ENCODE measurements at places on chromosomes 12 and 14.
A peak's percentile ranks its signal among the peaks of the same experiment; 100 is the strongest.

- DNase-seq: no peak
Measured at GRCh38 chr12:123269896-123270213, 1.8 kb downstream of the CDK2AP1 start.

DNA sequence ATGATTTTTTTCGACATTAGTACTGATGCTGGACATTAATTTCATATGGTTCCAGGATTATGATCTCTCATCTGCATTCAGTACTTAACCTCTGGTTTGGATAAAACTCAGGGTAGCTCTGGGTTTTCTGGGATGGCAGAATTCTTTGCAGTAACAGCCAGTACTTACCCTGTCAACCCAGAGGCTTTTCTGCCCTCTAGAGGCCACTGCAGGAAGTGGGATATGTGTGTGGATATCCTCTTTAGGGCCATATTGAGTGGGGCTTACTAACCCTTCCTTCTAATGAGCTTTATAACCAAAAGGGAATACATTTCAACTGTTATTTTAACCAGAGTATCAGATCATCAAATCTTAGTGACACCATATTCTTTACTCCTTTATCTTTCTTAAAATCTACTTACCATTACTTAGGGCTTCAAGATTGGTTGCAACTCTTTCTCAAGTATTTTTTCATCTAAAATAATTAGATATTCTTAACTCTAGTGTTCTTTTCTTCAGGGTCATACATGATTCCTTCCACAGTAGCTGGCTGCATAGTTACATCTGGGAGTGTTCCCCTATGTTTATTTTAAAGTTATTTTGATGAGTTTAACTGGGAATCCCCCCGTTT is 488.0 kb upstream of the STXBP6 start:
- DNase-seq: no peak

DNA sequence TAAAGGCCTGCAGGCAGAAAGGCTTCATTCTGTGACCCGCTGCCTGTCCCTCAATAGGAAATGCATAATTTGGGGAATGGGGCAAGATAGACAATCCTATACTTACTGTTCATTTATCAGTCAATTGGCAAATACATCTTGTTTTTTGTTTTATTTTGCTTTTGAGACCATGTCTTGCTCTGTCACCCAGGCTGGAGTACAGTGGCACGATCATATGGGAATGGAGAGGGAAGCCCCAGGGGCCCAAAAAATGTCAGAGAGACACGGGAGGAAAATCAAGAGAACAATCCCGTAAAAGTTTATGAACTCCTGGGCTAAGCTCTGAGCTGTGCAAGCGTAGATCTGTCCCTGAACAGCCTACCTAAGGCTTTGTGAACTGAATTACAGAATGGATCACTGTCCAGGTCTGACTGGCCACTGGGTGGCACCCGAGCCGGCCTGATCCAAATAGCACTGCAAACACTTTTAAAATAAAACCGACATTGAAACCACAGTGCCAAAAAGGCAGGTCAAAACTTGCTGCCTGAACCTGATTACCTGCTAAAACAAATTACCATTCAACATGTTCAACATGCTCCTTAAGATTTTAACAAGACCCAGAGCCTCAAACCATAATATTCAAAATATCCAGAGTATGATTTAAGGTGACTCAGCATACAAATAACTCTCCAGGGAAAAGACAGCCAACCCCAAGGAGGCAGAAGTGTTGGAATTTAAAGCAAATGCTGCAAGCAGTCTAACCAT is 11.8 kb downstream of the COPS7A start:
- DNase-seq: peak; percentile 57

DNA sequence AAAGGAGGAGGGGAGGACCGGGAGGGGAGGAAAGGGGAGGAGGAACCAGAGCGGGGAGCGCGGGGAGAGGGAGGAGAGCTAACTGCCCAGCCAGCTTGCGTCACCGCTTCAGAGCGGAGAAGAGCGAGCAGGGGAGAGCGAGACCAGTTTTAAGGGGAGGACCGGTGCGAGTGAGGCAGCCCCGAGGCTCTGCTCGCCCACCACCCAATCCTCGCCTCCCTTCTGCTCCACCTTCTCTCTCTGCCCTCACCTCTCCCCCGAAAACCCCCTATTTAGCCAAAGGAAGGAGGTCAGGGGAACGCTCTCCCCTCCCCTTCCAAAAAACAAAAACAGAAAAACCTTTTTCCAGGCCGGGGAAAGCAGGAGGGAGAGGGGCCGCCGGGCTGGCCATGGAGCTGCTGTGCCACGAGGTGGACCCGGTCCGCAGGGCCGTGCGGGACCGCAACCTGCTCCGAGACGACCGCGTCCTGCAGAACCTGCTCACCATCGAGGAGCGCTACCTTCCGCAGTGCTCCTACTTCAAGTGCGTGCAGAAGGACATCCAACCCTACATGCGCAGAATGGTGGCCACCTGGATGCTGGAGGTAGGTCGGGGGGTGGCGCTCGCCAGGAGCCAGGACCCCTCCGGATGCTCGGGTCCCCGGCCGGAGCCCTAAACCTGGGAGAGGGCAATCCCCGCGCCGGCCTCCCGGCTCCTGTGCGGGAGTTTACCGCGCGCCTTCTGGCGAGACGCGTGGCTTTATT is at the start of gene CCND2:
CCND2 (plus strand) TSS at position 111 of the 744 bp plus-strand sequence; CDS start at position 390, 279 bp downstream.
- DNase-seq: peak; percentile 34

DNA sequence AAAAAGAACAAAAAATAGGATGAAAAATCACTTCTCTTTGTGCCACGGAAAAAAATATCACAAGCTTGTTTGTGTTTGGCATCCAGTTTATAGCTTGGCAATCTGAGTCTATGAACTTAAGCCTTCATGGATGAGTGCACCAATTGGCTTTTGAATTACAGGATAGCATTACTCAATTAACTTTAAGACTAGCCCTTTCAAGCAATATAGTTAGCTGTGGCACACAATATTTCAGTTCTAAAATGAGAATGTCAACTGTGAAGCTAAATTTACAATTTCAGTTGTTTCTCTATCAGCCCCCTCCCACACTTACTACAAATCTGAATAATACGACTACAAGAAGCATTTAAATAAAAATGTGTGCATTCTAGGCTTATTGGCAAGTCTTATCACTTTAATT is 8.3 kb downstream of the RERG start:
- DNase-seq: no peak

GRCh38 chr14:105840266-105841021 is 314.1 kb downstream of the TMEM121 start:
- DNase-seq: no peak

DNA sequence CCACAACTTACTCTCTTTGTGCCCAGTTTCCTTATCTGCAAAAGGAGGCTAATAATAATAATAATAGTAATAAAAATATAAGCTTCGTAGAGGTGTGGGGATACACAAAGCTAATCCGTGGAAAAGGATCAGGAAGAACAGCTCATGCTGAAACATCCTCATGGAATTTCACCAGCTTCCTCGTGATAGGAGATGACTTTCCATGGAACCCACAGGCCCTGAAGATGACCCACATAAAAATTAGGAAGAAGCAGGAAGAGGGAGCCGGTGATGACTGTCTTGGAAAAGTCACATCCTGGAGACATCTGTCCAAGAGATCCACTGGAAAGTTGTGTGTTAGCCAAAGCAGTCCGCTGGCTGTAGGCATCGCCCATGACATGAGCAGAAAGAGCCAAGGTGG is 31.9 kb upstream of the FZD10 start:
- DNase-seq: no peak

DNA sequence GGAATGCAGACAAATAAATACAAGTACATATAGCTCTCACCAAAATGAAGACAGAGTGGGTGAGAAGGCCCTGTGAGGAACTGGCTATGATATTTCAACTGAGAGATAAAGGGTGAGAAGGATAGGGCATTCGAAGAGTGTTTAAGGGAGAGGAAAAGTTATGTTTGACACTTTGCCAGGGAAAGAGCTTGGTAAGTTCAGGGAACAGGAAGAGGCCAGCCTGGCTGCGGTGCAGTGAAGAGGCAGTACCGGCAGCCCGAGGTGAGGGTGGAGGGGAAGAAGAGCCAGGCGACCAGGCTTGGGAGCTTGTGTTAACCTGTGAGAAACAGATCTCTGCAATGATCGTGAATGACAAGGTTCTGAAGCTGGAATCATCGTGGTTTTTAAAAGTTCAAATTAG is 84.7 kb upstream of the RFX4 start:
- DNase-seq: no peak

DNA sequence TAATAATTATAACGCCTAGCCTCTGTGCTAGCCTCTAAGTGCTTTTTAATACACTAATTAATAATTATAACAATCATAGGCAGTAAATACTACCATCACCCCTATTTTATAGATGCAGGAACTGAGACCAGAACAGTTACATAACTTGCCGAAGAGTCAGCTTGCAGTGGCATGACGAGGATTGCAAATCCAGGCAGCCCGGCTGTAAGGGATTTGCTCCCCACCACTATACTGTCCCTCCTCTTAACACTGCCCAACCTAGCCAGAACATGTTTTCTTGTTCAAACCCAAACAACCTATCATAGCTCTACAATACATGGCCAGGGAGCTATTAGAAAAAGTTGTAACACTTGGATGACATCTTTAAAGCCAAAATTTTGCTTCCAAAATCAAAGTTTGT is 33.9 kb upstream of the VASH1 start:
- no peak for DNase-seq

DNA sequence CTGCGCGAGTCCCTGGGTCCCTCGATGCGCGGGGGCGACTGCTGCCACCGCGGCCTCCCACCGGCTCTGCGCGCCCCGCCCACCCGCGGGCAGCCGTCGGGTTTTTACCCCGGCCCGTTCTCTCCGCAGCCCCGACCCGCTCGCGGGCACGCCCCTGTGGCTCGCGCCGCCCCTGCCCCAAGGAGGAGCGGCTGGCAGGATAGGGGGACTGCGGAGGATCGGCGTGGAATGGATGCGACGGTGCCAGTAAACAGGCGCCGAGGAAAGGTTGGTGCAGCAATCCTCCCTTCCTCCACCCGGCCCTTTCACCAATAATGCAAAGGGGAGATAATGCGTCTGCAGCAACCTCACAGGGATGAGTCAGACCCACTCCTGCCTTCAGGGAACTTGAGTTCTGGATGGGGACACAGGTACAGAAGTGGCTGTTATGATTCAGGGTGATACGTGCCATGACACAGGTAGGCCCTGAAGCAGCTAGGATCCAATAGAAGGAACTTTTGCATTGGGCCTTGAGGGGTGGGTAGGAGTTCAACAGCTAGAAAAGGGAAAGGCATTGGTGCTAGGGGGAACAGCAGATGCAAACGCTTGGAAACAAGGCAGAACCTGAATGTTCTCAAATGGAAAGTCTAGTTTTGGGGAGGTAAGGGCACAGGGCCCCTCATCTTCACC is 554 bp upstream of the DEGS2 start:
- no peak for DNase-seq

DNA sequence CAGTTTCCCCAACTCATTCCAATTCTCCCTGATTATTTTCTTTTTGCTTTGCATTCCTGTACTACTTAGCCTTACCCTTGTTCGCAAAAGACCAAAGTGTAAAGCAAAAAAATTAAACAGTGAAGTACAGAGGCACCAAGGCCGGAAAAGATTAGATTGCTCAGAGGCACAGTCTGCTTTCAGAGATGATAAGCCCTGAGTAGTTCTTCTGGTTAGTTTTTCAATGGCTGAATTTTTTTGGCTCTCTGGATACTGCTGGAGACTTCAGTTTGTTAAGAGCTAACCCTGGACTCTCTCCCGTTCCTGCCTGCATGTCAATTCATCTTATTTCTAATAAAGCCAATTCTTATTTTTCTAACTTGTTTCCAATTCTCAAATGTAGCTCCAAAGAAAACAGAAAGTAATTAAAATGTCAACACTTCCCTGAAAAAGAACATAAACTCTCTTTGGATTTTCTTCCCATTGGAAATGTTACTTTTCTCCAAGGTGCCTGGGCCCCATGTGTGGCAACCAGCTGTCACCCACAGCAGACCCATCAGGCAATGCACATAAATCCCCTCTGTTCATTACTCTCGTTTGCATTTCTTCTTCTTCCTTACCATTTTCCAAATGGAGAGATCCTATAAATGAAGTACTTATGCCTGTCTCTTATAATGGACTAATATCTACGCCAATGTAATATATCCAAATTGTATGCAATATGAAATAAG is 142.8 kb downstream of the BTG1 start:
- no peak for DNase-seq

DNA sequence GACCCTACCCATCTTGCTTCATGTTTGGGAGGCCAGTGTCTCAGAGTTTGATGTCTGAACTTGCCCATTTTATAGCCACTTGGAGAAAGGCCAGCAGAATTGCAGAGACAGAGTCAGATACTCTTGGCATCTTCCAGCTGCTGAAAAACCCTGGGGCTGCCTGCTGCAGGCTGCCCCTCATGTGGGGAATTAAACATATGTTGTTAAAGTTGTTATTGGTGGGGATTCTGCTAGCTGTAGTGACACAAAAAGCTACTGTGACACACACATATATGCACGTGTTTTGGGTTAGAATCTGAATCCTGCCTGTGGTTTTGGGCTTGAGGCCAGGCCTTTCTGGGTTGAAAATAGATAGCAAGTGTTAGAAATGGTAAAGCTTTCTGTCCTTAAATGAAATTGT is 1288.4 kb downstream of the AACS start:
- no peak for DNase-seq

DNA sequence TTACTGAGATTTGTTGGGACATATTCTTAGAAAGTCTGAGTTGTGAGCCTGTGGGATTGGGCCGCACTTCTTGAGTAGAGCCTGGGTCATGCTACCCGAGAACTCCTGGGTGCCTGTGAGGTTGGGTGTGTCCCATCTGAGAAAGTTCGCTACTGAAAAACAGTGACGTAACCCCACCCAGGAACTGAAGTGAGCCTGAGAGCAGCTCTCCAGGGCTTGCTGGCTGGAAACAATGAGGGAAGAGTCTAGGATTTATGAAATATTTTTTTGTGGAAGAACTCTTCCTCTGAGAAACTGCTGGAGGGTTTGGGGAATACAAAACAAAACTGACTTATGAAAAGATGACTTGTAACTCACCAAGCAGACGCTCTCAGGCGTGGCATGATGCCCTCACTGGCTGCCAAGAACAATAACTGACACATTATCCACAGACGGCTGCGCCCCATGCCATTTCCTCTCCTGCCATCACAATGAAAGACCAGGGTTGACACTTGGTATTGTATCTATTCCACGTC is 69.2 kb downstream of the RASSF3 start:
- DNase-seq: peak; percentile 78

DNA sequence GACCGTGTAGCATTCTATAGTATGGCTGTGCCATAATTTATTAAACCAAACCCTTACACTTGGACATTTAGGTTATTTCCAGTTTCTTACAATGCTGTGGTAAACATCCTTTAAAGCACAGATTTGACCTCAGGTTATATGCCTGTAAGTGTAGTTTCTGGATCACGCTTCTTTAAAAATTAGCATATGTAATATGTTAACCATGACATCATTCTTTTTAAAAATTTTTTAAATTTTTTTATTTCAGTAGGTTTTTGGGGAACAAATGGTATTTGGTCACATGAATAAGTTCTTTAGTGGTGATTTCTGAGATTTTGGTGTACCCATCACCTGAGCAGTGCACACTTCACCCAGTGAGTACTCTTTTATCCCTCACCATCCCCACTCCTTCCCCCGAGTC is 18.3 kb downstream of the SAMD4A start:
- DNase-seq: no peak

- no peak for DNase-seq
Measured at GRCh38 chr14:34348592-34348991, 113.4 kb downstream of the SPTSSA start.
